ENCODE measurements at places on chromosomes 3 and 15.
A peak's percentile ranks its signal among the peaks of the same experiment; 100 is the strongest.

DNA sequence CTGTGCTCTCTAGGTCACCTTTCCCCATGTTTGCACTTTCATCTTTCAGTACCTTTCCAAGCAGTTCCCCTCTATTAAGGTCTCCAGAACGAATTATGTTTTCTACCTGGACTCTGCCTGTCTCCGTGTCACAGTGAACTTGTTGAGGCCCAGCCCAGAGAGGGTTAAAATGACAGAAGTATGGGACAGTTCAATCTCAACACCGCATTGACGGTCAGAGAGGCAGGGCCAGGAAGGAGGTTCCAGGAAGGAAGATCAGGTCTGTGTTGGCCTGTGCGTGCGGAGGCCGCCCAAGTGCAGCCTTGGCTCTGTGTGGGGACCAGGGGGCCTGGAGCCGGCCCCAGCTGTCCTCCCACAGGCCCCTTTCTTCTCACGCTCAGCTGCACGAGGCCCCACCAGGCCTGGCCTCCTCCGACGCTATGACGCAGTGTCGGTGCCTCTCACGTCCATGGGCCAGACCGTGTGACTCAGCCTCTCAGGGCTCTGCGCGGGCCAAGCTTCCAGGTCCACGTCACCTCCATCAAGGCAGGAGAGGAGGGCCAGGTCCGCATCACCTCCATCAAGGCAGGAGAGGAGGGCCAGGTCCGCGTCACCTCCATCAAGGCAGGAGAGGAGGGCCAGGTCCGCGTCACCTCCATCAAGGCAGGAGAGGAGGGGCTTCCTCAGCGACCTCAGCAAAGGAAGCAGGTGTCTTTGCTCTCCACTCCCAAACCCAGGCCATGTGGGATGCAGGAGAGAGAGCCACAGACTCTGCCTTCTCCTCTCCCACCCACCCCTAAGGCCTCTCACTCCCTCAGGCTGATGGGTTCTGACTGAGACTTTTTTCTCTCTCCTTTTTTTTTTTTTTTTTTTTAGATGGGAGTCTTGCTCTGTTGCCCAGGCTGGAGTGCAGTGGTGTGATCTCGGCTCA, 83.1 kb downstream of the CPN2 start:
- DNase-seq, result no peak

DNA sequence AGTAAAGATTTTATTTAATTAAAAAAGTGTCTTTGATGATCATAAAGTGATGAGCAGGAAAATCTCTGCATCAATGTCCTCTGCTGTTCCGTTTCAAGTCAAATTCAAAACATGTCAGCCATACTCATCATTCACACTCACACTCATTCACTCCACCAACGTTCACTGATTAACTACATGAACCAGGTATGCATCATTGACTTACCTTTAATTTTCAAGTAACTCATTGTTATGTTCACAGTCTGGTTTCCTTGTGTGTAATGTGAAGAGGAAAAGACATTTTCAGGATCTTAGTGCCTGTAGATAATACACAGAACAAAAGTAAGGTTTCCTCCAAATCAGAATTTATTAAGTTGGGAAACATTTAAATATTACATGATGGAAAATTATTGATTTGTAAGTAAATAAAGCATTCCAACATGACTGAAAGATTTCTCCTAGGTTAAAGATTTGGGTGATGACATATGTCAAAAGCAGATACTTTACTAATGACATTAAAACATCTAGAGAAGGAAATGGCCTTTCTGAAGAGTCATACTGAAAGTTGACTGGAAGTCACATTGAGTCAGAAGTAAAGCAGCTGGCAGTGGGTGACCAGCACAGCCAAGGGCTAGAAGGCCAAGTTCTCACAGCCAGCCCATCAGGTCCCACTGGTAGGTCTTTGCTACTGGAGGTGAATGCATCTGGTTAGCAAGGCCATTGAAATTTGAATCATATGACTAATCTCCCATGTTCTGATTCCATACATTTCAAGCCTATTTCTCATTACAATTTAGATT, 251.9 kb downstream of the CDIN1 start:
- no peak for DNase-seq

- no peak for DNase-seq
These were observed 47.1 kb downstream of the SCAP start for GRCh38 chr3:47428662-47429061.

GRCh38 chr3:127978636-127979035, 63.6 kb downstream of the KBTBD12 start:
- no peak for DNase-seq

- DNase-seq, result no peak
These were observed 54.5 kb upstream of the CHRNA7 start for GRCh38 chr15:31975830-31976229.

DNA sequence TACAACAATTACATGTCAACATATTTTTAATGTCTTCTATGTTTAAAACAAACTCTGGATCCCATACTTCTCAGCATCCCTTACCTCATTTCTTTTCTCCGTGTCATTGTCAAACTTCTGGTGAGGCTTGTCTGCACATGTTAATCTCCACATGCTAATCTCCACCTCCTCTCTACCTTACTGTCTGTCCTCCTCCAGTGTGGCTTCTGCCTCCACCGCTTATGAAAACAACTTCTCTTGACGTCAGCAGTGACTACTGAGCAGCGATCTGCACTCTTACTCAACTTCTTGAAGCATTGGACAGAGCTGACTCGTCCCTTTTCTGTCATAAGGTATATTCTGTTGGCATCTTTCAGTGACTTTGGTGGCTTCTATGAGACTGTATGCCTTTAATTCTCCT, 338.2 kb upstream of the THRB start:
- no peak for DNase-seq

- DNase-seq, result peak; percentile 33
These were observed 181.6 kb upstream of the MBNL1 start for GRCh38 chr3:152087153-152087552.

GRCh38 chr15:90436952-90437351, 48.9 kb downstream of the IQGAP1 start:
- DNase-seq, result no peak

- DNase-seq, result no peak
These were observed 201.6 kb downstream of the CHST2 start for GRCh38 chr3:143321058-143321769.

DNA sequence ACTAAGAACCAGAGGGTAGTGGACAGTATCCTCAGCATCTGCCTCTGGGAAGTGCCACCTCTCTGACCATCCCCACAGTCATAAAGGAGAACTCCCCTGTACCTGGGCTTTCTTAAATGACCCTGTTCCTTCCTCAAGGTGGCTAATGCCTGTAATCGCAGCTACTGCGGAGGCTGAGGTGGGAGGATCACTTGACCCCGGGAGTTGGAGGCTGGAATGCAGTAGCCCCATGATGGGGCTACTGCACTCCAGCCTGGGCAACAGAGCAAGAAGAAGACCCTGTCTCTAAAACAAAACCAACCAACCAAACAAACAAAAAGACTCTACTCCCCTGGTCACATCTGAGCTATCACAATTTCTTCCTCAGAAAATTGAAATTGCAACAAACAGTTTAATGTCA, 848 bp upstream of the BUB1B start:
- no peak for DNase-seq

- DNase-seq, result peak; percentile 5
These were observed 26.7 kb upstream of the MED12L start for GRCh38 chr3:151058740-151059139.

DNA sequence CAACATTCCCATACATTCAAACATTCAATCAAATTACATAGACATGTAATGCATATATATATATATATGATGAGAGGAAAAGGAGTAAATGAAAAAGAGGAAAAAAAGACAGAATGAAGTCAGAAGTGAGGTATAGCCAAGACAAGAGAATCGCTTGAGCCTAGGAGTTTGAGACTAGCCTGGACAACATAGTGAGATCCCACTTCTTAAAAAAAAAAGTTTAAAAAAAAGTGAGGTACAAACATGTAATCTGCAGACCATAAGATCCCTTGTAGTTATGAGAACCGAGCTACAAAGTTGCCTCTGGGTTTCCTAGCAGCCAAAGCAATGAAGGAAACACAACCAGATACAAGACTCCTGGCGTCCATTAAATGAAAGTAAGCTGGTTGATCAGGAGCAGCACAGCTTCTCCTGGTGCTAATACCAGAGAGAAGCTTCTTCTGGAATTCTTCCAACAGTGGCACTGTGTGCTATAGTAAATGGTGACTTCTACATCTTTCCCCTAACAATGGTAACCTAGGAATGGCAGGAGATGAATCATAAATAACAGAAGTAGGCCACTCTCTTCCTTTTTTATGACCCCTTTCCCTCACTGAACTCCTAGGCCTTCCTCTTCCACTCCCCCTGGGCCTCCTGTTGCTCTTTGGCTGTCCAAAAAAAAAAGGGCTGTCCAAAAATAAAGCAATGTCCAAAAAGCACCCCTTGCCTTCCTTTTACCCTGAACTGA, 3.5 kb downstream of the KCNMB3 start:
- DNase-seq, result no peak

GRCh38 chr15:37037850-37038715, 62.3 kb downstream of the MEIS2 start:
- DNase-seq, result no peak

Data from myocyte (in vitro differentiated cells).